NCI-H69 (cell line): ENCODE measurements at places on chromosomes 1 and 21.

DNA sequence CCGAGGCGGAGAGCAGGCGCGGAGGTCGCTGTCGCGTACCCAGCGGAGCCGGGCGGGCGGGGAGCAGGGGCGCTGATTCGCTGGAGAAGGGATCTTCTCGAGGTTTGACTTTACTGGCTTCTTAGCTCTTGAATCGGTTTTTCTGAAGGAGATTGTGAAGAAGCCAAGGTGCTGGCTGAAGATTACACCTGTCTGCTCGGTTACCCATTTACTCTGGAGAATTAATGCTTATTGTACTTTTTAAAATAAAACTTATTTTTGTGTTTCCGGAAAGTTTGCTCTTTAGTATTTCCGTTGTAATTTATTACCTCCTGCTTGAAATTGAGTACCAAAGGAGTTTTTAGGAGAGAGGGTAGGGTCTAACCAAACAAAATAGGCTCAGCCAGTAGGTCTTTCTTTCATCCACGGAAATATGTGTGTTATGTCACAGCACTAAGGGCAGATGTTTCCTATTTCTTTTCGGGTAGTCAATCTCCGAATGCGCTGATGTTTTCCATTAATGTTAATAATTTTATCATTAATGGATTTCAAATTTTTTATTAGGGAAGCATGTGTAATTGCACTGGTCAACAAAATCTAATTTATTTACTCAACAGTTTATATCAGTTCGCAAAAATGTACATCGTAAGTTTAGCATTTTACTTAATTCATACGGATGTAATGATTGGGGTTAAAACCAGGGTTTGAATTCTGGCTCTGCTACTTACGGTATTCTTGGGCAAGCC is 510 bp upstream of the GNG5 start:
- no peak for DNase-seq

- no peak for DNase-seq
These were observed 324.2 kb downstream of the SEC16B start for GRCh38 chr1:177645491-177646190.

DNA sequence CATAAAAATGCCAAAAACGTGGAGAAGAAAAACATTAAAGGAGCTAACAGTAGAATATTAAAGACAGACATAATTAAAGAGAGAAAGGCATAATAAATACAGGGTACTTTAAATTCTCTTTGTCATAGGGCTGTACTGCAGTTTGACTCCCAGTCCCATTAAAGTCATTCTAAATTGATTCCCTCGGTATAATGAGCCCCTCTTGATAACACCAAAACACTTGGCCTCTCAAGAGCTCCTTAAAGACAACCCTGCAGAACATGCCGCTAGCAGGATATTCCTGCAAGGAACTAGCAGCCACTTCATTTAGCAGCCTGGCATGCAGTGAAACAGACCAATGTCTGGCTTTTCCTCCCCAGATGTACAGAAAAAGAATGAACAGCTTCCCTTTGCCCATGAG is 273.8 kb upstream of the ESRRG start:
- DNase-seq, result no peak

- peak; percentile 26 for DNase-seq
These were observed 15.1 kb downstream of the NFASC start for GRCh38 chr1:204885790-204886189.

DNA sequence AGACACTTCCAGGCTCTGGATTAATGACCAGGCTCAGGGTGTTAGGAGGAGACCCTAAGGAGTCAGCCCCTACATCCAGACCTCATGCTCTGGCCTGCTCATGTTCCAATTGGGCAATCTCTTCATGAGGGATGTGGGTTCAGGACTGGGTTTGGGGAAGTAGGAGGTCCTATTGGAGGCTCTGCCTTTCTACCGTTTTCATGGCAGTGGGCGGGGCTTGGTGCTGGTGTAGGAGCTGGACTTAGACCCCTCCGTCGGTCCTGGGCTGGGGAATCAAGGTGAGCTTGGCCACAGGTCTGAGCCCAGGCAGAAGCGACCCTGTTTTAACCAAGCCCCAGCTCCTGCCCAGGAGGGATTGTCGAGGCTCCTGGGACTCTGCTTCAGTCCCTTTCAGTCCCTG is 123.4 kb downstream of the PRDM16 start:
- no peak for DNase-seq

GRCh38 chr1:78153092-78153736 is 107.4 kb downstream of the GIPC2 start:
- no peak for DNase-seq

DNA sequence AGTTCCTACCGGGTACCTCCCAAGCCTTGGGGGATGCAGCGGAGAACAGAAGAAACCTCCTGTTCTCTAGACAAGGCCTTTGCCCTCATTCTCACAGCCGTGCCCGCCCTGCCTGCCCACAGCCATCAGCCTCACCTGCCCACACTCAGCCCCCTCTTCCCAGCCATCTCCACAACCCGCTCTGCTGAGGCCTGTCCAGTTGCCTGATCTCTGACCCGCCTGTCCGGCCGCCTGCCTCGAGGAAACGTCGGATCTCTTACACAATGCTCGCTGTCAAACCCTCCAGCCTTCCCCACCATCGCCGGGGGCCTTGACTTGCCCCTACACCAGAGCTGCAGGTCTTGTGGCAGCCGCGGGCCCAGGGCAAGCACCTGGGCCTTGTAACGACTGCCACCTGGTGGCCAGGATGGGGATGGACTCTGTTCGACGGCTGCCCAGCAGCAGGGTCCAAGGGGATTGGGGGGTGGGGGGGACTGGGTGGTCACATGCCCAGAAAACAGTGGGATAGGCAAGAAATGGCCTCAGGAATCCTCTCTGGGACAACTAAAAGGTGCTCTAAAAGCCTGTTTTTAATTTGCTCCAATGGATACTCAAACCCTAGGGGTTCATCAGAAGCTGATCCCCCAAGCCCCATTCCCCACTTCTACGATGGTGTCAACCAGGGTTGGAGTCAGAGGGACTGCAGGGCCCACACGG is 31.0 kb downstream of the SLC45A1 start:
- peak; percentile 56 for DNase-seq

GRCh38 chr1:9388335-9389180 is 95.9 kb downstream of the SPSB1 start:
- no peak for DNase-seq

DNA sequence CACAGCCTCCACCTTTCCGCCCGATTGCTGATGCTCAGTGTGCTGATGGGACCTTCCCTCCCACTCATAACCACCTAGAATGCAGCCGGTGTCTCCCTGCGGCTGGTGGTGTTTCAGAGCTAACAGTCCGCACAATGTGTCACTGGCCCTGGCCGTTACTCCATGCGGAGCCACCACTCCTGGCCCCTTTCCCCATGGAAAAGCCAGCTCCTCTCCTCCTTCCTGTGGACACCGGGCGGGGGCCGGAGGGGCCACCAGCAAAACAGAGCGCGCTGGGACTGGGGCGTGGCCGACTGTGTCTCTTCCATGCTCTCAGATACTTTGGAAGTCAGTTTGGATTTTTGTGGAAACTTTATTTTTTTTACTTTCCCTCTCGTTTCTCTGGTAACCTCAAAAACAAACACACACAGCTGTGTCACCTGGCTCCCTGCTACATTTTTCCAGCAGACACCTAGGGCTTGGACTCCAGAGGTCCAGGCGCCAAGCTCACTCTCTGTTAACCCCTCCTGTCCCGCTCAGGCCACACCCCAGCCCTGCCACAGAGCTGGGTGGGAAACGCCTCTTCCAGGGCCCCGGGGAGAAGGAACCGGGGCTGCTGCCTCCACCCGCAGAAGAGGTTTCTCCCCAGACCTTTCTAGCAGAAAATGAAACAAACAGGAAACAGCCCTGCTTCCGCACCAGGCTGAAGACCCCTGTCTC is 32.5 kb upstream of the COL6A2 start:
- no peak for DNase-seq

GRCh38 chr21:31030367-31031106 is 7.7 kb downstream of the KRTAP19-8 start:
- peak; percentile 44 for DNase-seq

- no peak for DNase-seq
These were observed 54.4 kb upstream of the NEGR1 start for GRCh38 chr1:72336776-72337175.

DNA sequence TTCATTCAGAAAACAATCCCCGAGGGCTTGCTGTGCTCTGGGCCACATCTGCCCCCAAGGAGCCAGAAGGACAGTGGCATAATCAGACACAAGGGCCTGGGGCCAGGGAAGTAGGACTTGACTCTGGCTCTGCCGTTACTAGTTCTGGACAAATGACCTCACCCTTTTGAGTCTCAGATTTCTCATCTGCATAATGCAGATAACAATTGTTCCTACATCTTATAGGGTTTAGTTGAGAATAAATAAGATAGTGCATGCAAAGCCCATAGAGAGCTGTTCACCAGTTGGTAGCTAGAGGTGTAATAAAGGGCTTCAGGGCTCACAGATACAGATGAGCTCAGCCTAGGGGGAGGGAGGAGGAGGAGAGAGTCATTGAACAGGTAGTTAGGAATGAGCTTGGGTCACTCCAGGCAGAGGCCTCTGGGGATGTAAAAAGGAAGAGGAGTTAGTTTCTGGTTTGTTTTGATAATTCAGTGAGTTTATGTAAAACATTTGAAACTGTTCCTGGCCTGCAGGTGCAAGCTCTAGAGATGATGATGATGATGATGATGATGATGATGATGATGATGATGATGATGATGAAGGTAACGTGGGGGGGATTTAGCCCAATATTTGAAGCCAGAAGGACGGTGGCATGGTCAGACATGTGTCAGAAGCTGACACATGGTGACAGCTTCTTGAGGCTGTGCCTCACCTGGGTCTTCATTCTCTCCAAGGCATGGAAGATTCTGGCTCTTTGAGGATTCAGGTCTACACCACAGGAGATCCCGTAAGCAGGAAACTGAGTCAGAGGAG is 858 bp downstream of the LACTBL1 start:
- DNase-seq, result peak; percentile 83

GRCh38 chr1:29853716-29854330 is 617.5 kb downstream of the PTPRU start:
- DNase-seq, result peak; percentile 25

- DNase-seq, result no peak
These were observed 25.3 kb upstream of the EXOSC10 start for GRCh38 chr1:11124965-11125364.

DNA sequence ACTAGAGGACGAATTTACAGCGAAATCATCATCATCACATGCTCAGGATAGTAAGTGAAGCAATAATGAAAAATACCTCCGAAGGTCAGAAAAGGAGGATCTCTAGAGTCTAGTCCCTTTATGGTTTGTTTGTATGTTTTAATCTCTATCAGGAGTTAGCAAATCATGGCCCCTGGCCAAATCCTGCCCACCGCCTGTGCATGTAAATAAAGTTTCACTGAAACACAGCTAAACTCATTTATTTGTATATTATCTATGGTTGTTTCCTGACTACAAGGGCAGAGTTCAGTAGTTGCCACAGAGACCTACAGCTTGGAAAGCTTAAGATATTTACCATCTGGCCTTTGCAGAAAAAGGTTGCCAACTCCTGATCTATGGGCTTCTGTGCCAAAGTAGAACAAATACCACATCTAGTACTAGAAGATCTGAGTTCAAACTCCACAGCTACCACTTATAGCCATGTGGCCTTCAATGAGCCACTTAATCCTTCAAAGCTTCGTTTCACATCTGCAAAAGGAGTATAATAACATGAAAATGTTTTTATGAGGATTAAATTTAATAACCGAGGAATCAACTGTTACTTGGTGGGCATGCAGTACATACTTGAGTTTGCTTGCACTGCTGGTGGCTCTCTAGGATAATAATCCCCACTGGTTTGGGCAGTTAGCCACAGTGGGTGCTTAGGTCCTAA is 94.0 kb upstream of the KIF26B start:
- peak; percentile 84 for DNase-seq

DNA sequence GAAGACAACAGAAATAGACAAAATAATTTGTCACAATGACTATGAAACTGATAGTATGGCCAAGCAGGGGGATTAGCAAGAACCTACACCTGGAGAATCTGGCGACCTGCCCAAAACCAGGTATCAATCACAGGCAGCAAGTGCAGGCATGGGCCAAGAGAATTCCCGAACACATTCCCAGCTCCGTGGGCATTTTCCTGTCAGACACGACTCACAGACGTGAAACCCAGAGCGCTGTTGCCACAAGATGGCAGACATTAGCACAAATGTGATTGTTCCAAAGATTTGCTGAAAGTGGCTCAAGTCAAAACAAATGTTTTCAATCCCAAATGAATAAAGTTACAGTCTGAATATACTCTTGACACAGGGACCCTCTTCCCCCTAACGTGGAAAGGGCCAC is 36.8 kb downstream of the HLCS start:
- peak; percentile 26 for DNase-seq

DNA sequence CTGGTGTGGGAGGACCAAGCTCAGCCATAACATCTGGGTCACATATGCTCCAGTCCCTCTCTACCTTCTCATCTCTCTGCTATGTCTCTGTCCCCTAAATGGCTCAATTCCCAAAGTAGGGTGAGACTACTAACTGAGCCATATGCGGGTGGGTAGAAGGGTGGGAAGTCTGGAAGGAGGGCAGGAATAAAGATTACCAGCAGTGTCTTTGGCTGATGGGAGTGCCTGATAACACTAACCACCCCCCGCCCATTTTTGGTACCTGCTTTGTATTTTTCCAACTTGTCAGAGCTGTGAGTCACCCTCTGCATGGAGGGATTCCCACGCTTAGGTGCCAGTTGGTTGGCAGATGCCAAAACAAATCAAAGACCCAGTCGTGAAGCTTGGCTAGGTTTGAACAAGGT is 14.9 kb upstream of the SSBP3 start:
- peak; percentile 31 for DNase-seq

GRCh38 chr1:91750398-91750996 is 135.5 kb downstream of the TGFBR3 start:
- DNase-seq, result no peak

DNA sequence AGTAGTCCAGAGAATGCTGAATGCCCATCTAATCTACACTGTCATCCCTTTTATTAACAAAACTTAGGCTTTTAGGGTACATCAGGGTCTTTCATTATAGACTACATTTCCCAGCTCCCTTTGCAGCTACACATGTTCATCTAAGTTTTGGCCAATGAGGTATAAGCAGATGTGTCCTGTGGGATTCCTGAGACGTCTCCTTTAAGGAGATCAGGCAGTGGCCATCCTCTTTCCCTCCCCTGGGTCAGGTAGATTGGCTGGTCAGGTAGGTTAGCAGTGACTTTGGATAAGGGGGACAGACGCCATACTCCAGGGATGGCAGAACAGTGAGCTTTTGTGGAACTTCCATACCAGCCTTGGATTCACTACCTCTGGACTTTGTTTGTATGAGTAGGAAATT is 188.3 kb downstream of the FGGY start:
- no peak for DNase-seq

- DNase-seq, result peak; percentile 75
These were observed 201.1 kb downstream of the BACH1 start for GRCh38 chr21:29499734-29500343.
